ENCODE measurements at places on chromosomes 2 and 18.
A peak's percentile ranks its signal among the peaks of the same experiment; 100 is the strongest.

- DNase-seq: no peak
Measured at GRCh38 chr2:3189076-3189591, 188.5 kb downstream of the EIPR1 start.

DNA sequence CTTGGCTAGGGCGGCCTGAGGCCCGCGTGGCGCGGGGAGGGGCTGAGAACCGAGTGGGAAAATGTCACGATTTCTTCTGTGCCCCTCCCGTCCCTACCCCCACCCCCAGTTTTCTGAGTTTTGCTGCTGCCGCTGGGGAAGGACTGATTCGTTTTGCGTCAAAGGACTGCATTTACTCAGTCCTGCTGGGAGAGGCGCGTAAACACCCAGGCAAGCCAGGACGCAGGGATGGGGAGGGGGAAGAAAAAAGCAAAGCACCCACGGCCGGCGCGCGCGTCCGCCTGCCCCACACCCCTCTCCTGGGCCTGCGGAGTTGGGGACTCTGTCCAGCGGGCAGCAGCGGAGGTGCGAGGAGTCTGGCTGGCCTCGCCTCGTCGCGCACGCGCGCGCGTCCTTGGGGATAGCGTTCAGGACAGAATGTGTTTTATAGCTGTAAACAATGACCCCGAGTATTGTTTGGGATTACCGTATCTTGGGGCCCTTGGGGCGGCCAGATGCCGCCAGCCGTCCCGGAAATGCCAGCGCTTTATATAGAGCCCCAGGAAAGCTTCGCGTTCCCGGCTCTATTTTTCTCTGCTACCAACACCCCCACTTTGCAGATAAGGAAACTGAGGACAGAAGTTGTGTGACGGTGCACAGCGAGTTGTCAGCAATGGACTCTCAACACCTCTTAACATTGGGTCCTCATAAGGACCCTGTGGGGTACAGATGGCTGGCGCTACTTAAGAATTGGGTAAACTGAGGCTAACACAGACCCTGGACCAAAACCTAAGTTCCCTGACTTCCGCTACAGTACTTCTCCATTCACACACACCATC lies 1.7 kb upstream of the FOSL2 start:
- DNase-seq: no peak

GRCh38 chr2:71727562-71727961 lies 274.2 kb downstream of the DYSF start:
- no peak for DNase-seq

- no peak for DNase-seq
Measured at GRCh38 chr2:241547781-241548450, 10.6 kb upstream of the BOK start.

DNA sequence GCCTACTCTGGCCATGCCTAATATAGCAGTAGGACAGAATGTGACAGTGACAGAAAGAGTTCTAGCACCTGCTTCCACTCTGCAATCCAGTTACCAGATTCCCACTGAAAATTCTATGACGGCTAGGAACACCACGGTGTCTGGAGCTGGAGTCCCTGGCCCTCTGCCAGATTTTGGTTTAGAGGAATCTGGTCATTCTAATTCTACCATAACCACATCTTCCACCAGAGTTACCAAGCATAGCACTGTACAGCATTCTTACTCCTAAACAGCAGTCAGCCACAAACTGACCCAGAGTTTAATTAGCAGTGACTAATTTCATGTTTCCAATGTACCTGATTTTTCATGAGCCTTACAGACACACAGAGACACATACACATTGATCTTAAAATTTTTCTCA lies 45.2 kb upstream of the TTR start:
- no peak for DNase-seq

GRCh38 chr18:8045160-8045883 lies 478.2 kb downstream of the PTPRM start:
- no peak for DNase-seq

DNA sequence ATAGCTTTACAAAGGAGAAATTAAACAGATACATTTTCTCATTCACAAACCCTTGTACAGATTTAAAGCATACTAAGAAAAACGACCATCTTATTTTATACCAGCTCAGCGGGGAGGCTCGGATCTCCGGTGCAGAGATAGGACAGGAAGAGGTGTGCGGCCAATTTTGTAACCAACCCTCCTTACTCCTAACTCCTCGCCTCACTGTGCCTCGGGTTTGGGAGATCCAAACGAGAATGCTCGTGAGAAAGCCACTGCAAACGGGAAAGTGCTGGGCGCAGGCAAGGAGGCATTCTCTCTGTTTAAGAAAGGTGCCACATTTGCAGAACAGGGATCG lies 1.2 kb downstream of the KDSR start:
- DNase-seq: no peak

- DNase-seq: no peak
Measured at GRCh38 chr2:32838418-32838817, 108.3 kb upstream of the LTBP1 start.

GRCh38 chr18:43563780-43564179 lies 286.5 kb upstream of the SYT4 start:
- DNase-seq: no peak

- no peak for DNase-seq
Measured at GRCh38 chr2:96957244-96957643, 29.1 kb downstream of the FAM178B start.

DNA sequence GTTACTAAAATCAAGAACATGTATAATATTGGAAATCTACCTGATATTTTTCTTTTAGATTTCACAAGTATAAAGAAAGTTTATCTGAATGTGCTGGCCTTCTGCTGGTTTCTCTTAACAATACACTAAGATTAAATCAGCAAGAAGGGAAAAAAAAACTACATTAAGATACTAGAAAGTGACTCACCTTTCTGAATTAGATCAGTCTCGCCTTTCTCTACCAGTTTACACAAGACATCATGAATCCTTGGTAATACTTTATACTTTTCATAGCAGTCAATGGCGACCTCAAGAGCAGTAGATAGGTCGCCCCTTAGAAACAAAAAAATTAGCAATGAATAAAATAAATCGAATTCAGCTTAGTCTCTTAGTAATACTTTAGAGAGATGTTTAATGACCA lies 61.2 kb downstream of the LRPPRC start:
- no peak for DNase-seq

DNA sequence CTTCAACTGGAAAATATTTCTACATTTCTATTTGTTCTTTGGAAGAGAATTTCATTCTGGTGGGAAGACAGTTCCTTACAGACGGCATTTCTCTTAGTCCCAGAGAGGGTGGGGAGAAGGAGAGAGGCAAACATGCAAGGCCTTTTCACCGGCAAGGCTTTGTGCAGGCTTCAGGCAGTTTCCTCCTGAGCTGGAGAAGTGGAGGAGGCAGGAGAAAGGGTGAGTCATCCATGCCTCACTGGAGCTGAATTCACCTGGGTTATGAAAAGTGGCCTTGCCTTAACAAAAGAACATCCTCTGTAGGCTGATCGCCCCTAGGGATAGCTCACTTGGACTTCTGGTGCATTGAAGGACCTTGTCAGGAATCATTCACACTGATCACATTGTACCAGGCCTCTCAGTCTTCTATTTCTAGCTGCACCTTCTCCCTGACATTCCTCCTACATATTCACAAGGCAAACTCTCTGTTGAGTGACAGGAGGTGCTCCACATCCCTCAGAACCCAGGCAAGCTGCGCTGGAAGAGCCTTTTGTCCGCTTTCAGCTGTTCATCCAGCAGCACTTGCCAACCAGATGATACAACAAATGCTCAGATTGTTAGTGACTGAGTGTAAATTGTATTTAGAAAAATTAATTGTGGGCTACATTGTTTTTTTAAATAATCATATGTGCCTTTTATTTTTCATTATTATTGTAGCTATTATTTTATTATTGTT lies 796.1 kb downstream of the DCDC2C start:
- DNase-seq: no peak

- no peak for DNase-seq
Measured at GRCh38 chr18:38170845-38171244, 605.2 kb upstream of the CELF4 start.

DNA sequence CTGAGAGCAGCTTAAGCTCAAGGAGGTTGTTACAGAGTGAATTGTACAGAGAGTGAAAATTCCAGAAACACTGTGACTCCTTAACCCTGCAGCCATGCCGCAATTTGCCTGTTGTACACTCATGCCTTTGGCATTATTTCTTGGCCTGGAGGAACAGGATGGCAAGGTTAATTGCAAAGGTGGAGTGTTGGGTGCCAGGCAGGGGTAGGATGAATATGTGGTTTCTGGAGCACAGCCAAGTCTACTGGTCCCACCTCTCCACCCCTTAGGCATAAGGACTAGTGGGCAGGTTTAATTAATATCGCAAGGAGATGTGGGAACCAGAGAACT lies 250.2 kb downstream of the LRRTM1 start:
- no peak for DNase-seq

- no peak for DNase-seq
Measured at GRCh38 chr2:51304311-51304710, 272.4 kb upstream of the NRXN1 start.

DNA sequence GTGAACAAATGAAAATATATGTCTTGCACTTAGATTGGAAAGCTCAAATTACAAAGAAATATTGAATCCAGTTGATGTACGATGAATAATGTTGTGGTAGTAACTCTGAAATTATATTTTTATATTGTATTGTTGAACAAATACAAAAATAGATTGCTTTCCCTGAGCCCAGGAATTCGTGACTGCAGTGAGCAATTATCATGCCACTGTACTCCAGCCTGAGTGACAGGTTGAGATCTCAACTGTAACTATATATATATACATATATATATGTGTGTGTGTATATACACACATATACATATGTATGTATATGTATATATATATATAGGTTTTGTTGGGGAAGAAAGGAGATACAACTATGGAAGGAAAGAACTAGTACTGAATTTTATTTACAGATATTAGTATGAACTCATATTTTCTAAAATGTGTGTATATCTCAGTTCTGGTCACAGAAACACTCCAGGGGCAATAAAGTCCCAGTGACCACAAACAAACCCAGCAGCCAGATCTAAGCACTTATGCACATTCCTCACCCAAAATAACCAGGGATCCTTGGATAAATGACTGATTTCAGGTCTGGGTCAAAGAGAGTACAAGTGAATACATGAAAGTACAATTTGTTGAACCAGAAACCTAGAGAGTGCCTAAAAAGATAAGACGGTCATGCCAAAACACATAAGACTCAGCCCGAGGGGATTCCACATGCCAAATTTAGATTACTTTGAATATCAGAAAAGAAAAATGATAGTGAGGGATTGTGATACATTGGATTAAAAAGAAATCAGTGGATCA lies 146.3 kb downstream of the TMX3 start:
- no peak for DNase-seq

DNA sequence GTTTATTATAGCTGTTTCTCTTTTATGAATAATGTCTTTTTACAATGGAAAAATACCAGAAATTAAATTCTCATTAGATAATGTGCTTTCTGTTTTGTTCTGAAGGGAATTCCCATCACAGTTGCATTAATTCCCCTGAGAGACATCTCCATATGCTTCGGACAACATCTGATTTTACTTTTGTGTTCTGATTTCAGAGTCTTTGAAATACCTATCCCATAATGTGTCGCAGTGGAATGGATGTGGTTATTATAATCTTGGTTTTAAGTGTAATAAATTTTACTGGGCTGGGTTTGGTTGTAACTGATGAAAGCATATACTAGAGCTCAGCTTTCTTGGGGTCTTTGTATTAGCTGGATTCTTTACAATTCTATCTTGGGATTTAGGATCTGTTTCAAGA lies 12.5 kb downstream of the SPTBN1 start:
- no peak for DNase-seq

DNA sequence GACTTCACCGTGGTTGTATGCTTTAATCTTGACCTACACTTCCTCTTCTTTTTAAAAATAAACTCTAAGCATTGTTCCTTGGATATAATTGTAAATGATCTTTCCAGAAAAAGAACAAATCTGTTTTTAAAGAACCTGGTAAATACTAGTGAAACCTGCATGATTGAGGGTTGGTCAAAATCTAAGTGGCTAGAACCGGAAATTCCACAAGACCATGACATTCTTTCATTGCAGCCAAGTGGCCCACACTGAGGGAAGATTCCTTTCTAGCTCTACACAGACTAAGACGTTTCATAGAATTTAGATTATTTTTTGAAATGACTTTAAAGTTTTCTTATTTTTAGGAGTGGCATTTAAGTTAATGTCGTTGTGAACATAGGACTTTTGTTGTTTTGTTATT lies 356.7 kb downstream of the NYAP2 start:
- DNase-seq: no peak

GRCh38 chr2:235666213-235666781 lies 172.5 kb downstream of the AGAP1 start:
- DNase-seq: no peak

DNA sequence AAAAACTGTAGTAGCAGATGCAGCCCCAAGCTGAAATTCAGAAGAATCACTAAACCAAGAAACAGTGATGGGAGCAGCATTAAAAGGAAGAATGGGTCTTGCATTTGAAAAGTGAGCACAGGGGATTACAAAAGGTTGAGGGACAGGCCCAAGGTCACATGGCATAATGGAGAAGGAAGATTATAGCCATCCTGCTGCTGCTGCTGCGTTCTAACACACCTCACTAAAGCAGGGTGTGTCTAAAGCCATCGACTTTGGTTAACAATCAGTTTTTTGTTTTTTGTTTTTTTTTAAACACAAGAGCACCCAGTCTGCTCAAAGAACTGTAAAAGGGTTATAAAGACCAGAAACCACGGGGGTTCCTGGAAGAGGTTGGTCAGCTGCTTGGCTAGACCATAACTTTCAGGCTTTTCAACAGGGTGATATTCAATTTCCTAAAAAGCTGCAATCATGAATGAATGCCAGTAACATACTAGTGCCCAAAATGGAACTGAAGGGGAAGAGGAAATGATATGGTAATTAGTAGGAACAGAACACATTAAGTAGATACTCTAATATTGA lies 102.6 kb downstream of the MYO5B start:
- DNase-seq: no peak

GRCh38 chr2:202450785-202451184 lies 74.7 kb downstream of the BMPR2 start:
- DNase-seq: no peak

DNA sequence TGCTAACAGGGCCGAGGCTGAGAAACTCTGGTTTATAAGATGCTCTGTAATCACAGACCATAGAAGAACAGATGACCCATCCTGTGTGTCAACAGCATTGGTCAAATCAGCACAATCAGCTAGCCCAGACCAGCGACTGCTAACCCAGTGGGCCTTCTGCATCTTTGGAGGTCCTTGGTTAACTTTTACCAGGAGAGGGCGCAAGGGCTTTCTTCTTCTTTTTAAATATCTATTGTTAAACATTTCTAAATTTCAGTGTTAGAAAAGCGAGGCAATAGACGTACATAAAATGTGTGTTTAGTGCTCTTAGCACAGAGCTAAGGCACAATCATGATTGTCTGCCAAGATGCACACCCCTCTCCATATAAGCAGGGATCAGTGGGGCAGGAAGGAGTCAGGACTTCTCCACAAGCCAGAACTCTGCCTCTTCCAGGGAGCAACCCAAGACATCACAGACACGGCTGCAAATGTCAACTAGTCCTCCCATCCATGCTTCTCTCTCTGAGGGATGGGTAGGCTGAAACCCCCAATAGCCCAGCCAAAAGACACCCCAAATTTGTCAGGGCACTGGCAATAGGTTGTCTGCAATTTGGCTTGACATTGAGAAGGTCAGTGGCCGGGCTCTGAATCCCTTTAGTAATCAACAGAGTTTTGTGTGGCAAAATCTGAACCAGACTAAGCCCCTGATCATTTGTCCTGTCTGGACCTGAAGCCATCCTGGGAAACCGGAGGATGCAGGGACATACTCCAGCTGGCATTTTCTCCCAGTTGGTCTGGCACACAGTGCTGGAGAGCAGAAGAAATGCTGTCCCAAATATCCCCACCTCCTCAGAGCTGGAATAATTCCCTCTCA lies 188.2 kb downstream of the BCL2 start:
- DNase-seq: peak; percentile 35

GRCh38 chr2:238107525-238108422 lies 7.6 kb downstream of the ESPNL start:
- no peak for DNase-seq

GRCh38 chr2:16613539-16614011 lies 52.1 kb downstream of the CYRIA start:
- no peak for DNase-seq
